ENCODE measurements at places on chromosomes 1 and 21.

GRCh38 chr1:84823511-84823910, 69.5 kb downstream of the LPAR3 start:
- DNase-seq: no peak

DNA sequence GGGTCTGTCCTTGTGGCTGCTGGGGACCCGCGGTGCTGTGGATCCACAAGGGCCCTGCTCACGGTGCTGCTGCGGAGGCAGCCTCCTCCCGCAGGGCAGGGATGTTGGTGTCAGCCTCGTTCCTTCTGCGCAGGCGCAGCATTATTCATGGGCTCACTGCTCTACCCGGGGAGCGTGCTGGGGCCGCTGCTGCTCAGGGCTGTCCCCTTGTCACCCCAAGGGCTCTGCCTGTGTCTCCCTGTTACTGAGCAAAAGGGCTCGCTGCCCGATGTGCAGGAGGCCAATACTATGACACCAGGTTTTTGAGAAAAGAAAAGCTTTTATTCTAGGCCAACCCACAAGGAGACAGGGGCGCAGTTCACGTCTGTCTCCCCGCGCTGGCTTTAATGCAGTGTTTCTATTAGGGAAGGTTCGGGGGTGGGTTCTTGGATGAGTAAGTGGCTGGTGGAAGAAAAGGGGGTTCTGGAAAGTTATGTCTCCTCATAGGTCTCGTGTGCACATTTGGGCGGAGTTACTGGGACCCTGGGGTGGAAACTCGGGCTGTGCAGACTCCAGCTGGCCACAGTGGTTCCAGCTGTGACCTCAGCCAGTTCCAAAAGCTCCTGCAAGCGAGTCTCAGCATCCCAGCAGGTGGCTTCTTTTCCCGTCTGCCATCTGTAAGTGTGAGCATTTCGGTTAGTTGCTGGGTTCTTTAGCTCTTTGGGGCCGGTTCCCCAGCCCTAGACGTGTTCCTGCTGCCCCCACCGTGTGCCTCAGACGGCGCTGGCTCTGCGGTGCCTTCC, 40.8 kb upstream of the LRRC3 start:
- DNase-seq: no peak

- no peak for DNase-seq
Observed at GRCh38 chr21:45069711-45070110, 4.7 kb upstream of the ADARB1 start.

- DNase-seq: no peak
Observed at GRCh38 chr1:116380499-116381242, 7.6 kb downstream of the ATP1A1 start.

DNA sequence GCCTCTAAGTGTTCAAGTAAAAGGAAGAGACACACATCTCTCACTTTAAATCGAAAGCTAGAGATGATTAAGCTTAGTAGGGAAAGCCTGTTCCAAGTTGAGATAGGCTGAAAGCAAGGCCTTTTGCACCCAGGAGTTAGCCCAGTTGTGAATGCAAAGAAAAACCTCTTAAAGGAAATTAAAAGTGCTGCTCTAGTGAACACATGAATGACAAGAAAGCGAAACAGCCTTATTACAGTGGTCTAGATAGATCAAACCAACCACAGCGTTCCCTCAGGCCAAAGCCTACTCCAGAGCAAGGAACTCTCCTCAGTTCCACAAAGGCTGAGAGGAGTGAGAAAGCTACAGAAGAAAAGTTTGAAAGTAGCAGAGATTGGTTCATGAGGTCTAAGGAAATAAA, 14.9 kb downstream of the TCP10L start:
- no peak for DNase-seq
